ENCODE measurements at places on chromosomes 16 and 17.
A peak's percentile ranks its signal among the peaks of the same experiment; 100 is the strongest.

- DNase-seq: peak; percentile 98
These were observed 83.9 kb downstream of the SPECC1 start for GRCh38 chr17:20092973-20093626.

- peak; percentile 61 for DNase-seq
These were observed 86.1 kb downstream of the RPA1 start for GRCh38 chr17:1915889-1916288.

GRCh38 chr17:15264542-15264941 lies 584 bp downstream of the PMP22 start:
- DNase-seq: peak; percentile 43

- no peak for DNase-seq
These were observed 14.9 kb downstream of the ADGRG1 start for GRCh38 chr16:57643147-57643874.

DNA sequence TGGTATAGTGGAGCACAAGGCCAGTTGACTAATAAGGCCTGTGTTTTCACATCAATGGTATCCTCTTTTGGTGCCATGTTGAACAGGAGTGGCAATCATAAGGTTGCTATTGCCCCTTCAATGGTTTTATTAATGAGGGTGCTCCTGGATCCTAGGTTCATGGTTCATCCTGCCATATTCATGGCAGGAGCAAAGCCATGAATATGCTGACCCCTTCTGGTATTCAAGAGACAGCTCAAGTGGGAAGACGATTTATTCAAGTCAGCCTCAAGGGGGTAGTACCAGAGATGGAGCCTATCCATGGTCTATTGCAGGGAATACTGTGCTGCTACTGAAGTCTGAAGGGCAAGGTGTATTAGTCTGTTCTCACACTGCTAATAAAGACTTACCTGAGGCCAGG lies 2.6 kb downstream of the ABCA9 start:
- peak; percentile 9 for DNase-seq

DNA sequence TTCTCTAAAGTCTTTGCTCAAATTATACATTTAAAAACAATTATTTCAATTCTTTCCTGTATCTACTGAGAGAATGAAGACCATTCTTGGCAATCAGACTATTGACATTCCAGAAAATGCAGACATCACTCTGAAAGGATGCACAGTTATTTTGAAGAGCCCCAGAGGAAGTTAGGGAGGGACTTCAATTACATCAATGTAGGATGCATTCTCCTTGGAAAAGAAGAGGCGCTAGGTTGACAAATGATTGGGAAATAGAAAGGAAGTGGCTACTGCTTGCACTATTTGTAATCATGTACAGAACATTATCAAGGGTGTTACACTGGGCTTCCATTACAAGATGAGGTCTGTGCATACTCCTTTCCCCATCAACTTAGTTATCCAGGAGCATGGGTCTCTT lies 74.3 kb downstream of the SSH2 start:
- no peak for DNase-seq

DNA sequence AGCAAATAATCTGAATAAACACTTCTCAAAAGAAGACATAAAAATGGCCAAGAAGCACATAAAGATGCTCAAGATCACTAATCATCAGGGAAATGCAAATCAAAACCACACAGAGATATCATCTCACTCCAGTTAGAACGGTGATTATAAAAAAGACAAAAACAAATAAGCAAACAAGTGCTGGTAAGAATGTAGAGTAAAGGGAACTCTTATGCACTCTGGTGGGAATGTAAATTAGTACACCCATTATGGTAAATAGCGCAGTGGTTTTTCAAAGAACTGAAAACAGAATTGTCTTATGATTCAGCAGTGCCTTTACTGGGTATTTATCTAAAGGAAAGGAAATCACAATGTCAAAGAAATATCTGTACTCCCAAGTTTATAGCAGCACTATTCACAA lies 343.2 kb downstream of the HAPSTR1 start:
- DNase-seq: no peak

- peak; percentile 54 for DNase-seq
These were observed 3.8 kb upstream of the CHD3 start for GRCh38 chr17:7884581-7885366.

GRCh38 chr17:21510686-21511362 lies 134.7 kb downstream of the KCNJ12 start:
- DNase-seq: no peak

DNA sequence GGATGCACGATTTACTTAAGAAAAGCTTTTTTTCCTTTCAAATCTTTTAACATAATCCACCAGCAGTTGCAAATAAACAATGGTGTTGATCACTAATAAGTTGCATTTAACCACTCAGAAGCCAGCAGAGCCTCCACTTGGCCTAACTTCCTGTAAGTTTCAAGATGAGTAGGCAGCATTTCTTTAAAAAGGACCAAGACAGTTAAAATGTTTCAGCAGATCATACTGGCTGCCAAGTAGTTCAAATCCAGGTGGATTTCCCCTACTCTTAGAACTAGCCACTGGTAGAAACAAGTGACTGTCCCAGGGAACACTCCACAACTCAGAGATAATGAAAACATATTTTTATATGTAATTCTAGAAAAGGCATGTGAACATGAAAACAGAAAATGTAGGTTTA lies 17.0 kb upstream of the RFFL start:
- no peak for DNase-seq

- DNase-seq: no peak
These were observed 3.8 kb downstream of the ADAMTS18 start for GRCh38 chr16:77430787-77431585.

GRCh38 chr16:30185683-30186421 lies 2.5 kb downstream of the CORO1A start:
- no peak for DNase-seq

DNA sequence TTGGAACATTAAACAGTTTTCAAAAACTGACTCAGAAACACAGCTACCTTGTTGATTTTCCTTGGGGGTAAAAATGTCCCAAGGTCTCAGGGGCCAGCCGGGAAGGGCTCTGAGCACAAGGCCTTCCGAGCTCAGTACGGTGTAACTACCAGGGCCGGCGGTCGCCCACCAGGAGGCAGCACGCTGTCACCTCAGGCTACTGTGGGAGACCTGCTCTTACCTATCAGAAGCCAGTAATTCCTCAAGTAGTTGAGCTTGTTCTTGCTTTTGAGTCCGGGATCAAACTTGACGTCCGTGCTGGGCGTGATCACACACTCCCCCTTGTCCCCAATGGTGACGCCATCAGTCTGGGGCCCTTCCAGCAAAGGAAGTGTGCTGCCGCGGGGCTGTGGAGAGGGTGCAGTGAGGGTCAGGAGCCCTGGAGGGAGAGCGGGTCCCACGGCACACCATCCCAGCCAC lies 43.4 kb upstream of the ICAM2 start:
- peak; percentile 49 for DNase-seq

DNA sequence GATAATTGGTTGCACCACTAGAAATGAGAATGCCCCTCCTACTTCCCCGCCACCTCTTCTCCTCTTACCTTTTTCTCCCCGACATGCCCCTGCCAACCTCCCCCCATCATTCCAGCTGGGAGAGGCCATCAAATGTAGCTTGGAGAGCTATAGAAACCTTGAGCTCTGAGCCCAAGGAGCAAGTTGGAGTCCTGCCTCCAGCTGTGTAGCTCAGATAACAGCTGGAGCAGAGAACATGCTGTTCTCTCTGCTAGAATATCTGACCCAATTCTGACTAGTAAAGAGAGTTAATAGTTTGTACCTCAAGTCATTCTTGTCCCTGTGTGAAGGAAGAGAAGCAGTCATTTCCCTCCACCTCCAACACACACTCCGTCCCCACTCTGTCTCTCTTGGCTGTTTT lies 490.3 kb downstream of the MAF start:
- DNase-seq: no peak

- no peak for DNase-seq
These were observed 17.1 kb upstream of the SREBF1 start for GRCh38 chr17:17853811-17854447.

DNA sequence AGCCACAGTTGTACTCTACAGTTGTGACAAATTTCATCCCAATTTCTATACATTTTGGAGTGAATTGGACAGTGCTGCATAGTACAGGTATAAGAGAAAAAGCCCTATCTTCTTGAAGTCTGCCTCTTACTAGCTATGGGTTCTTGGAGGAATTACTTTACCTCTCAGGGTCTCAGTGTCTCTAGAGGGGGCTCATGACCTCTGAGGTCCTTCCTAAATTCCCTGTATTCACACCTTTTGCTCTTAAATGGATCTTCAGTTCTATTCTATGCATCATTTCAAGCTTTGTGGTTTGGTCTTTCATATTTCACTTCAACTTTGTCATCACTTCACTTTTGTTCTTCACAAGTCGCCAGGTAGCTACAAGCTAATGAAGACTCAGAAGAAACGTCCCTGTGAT lies 71.2 kb upstream of the ERCC4 start:
- no peak for DNase-seq

DNA sequence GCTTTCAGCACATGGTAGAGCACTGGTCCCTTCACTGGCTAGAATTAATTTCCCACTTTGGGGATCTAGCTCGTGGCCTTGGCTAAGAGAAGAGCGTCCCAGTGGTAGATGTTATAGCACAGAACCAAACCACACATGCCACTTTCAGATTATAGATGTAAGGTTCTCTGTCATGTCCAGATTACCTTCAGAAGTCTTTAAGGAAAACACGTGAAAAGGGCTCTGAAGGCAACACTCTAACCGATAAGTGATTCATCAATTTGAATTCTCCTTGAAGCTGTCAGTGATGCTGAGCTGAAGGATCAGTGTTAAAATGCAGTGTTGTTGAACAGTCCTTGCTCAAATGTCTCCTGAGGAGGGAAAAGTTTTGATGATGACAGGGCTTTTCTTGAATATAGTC lies 43.5 kb upstream of the VPS4A start:
- DNase-seq: no peak

GRCh38 chr16:27389272-27389961 lies 12.6 kb upstream of the IL21R start:
- no peak for DNase-seq

- DNase-seq: peak; percentile 70
These were observed 466 bp upstream of the HSF4 start for GRCh38 chr16:67163999-67164558.

- DNase-seq: peak; percentile 24
These were observed 1.5 kb upstream of the CDH13 start for GRCh38 chr16:82625066-82625968.

DNA sequence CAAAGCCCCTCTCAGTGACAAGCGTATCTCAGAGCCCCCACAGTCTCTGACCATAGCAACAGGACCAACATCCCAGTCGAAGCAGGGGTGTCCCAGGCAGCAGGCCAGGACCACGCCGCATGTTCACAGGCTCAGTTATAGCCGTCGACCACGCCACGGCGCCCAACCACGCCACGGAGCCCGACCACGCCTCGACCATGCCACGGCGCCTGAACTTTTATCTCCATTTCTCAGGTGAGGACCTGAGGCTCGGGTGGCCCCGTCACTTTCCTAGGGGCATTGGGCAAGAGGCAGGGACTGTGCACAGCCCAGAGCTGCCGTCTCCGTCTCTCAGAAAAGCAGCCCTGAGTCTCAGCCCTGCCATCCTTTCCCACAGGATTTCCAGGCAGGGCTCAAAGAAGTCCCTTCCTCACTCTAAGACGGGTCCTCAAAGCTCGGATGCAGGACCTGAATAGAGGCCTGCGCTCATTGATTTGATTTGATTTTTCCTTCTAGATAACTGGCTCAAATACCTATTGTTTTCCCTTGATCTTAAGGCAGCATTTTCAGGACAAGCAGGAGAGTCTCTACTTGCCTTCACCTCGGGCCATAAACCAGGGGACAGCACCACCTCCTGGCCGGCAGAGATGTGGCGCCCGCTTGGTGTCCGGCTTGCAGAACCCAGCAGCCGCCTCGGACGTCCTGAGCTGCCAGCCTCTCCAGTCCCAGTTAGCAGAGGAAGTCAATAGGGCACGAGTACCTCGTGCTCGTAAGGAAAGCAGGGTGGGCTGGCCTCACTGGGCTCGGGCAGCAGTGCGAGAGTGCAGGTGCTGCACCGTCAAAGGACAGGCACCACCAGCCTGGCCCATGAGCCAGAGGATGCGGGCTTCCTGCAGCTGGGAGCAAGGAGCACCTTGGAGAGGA lies 38.8 kb downstream of the C16orf95 start:
- DNase-seq: peak; percentile 29

Measured in NCI-H69 (cell line).